ENCODE measurements at places on chromosomes 12 and 14.

- peak; percentile 96 for DNase-seq
Measured at GRCh38 chr12:59041241-59042121, 121.2 kb upstream of the LRIG3 start.

- DNase-seq, result no peak
Measured at GRCh38 chr12:130357241-130357640, 19.6 kb downstream of the PIWIL1 start.

DNA sequence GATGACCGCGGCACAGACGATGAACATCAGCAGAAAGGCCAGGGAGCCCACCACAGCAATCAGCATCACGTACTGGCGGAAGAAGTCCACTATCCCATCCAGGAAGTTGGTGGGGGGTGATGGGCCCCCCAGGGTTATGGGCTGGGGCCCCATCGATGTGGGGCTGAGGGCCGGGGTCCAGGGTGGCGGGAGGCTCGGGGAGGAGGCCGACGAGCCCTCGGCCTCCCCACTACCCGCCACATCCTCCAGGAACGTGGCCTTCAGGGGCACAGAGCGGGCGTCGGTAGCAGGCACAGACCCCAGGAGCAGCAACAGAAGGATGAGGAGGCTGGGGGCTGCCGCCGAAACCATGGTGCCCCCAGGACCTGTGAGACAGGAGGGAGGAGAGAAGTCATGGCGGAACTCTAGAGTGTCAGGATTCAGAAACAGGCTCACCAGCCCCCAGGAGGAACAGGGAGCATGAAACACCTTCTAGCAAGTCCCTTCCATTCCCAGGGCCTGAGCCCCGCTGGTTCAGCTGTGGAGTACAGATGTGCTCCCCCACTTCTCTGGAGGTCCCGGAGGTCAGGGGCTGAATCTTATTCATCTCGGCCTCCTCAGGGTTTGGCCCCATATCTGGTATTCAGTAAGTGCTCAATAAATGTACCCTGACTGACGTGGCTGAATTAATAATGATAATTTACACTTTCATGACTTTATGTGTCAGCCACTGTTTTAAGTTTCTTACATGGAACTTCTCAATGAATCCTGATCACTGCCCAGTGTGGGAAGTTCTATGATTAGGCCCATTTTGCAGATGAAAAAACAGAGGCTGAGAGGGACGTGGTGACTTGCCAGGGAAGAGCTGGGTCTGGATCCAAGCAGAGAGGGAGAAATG is 5.6 kb downstream of the TMEM119 start:
- no peak for DNase-seq

DNA sequence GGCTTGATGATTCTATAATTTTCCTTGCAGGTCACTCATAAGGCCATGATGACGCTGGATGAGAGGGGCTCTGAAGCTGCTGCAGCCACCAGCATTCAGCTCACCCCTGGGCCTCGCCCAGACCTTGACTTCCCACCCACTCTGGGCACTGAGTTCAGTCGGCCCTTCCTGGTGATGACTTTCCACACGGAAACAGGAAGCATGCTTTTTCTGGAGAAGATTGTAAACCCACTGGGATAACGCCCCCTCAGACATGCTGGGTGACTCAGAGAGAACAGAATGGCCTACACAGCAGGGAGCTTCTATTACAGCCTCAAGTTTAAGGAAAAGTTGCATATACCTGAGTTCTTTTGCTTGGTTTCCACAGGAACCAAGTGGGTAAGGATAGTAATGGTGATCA is 34.3 kb downstream of the SERPINA3 start:
- peak; percentile 48 for DNase-seq

DNA sequence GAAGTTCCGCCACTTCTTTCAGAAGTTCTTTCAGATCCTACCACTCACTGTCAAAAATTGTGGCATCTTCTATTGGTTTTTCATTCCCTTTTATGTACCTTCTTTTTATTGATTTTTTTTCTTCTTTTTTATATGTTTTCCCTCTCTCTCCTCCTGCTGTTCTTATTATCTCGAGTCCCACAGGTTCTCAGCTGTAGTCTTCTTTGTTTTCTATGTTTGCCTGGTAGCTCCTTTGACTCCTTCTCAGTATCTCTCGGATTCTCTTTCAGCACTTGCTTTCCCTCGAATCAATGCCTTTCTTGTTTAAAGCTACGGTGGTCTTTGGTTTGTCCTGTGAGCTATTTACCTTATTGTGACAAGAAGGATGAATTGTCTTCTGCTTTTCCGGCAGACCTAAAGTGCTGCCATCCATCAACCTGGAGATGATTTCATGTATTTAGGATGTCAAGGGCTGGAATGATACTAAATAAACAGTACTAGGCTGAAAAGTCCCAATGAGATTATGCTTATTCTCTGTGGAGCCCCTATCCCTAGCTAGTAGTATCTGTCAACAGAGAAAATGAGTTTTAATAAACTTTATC is 541.7 kb downstream of the NOVA1 start:
- DNase-seq, result no peak

DNA sequence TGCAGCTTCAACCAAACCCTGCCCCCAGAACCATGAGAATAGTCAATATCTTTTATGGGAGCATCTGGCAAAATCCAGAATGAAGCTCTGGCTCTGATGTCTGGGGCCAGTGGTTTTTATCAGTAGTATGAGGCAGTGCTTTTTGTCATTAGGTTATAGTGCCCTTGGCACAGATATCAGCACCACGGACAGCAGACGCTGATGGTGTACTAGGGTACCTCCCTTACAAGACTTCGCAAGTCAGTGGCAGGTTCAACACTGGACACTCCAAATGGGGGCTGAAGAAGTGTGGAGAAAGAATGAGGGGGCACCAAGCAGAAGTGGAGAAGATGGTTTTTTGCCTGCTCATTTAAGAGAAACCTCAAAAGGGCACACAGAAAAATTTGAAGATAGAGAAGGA is 68.2 kb upstream of the E2F7 start:
- peak; percentile 63 for DNase-seq

DNA sequence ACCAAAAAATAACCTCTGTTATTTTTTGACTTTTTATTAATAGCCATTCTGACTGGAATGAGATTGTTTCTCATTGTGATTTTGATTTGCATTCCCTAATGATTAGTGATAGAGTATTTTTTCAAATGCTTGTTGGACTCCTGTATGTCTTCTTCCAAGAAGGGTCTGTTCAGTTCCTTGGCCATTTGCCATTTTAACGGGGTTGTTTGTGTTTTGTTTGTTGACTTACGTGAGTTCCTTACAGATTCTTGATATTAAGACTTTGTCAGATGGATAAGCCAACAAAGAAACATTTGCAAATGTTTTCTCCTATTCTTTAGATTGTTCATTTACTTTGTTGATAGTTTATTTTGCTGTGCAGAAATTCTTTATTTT is 651.6 kb upstream of the LRFN5 start:
- DNase-seq, result no peak

DNA sequence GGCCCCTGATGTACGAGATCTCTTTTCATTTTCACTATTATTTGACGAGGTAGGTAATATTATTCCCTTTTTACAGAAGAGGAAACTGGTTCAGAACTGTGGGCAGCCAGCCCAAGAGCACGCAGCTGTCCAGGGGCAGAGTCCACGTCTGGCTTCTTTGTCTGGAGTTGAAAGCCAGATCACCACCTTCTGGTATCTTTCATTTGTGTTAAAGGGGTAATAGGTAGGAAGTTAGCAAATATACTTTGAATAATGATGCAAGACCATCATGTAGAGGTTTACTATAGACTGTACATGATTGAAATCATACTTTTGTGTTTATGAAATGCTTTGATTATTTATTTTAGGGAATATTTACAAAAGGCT is 144.1 kb upstream of the AMIGO2 start:
- no peak for DNase-seq

GRCh38 chr12:111557271-111558106 is 41.6 kb downstream of the ATXN2 start:
- DNase-seq, result peak; percentile 41

- DNase-seq, result no peak
Measured at GRCh38 chr12:46043972-46044520, 53.7 kb upstream of the SCAF11 start.

- DNase-seq, result no peak
Measured at GRCh38 chr14:90569606-90570387, 173.0 kb downstream of the CALM1 start.

DNA sequence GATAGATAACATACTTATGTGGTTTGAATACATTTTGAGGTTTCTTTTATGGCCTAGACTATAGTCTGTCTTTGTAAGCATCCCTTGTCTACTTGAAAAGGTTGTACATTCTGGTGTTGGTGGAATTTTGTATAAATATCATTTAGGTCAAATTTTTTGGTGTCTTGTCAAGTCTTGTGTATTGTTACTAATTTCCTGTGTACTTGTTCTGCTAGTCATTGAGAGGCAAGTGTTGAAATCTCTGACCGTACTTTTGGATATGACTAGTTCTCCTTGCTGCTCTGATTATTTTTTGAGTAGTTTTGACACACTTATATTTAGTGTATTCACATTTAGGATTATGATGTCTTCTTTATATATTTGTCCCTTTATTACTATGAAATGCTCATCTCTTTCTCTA is 219.6 kb downstream of the CCDC91 start:
- no peak for DNase-seq

DNA sequence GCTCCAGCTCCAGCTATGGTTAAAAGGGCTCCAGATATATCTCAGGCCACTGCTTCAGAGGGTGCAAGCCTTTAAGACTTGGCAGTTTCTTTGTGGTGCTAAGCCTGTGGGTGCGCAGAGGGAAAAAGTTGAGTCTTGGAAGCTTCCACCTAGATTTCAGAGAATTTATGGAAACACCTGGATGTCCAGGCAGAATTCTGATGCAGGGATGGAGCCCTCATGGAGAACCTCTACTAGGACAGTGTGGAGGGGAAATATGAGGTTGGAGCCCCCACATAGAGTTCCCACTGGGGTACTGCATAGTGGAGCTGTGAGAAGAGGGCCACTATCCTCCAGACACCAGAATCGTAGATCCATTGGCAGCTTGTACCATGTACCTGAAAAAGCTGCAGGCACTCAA is 69.9 kb downstream of the SDR9C7 start:
- no peak for DNase-seq

GRCh38 chr14:106268013-106268727 is 741.8 kb downstream of the TMEM121 start:
- no peak for DNase-seq

DNA sequence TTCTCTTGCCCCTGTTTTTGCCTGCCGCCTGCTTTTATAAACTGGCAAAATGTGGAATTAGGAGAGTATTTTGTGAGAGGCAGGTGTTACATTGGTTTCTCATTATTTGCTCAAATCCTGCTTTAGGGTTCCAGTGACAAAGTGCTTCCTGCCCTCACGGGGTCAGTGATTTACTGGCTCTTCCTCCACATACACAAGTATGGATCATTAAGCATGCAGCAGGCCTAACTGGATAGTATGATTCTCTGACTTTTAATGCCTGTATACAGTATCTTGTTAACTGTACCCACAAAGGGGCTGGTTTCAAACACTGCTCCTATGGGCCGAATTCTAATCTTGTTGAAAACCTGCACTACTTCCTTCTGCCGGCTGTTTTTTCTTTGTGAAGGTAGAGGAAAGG is 63.2 kb downstream of the PTCSC3 start:
- DNase-seq, result no peak

DNA sequence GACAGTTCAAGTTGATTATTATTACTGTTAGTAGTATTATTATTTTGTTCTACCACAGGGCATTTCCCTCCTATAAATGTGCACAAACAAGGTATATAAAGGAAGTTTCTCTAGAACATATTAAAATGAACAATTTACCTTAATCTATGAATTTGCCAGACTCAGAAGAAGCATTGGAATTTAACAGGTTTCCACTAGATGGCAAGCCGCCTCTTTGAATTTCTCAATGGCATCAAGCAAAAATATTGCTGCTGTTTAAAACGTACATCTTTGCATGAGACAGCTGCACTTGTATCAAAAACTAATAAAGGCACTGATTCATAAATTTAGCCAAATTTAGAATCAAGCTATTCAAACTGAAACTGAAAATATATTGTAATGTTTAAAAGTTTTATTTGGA is 34.6 kb upstream of the MIS18BP1 start:
- DNase-seq, result no peak

- DNase-seq, result peak; percentile 60
Measured at GRCh38 chr12:13390381-13390861, 193.9 kb downstream of the EMP1 start.

GRCh38 chr12:18283831-18284230 is 22.5 kb downstream of the PIK3C2G start:
- DNase-seq, result no peak

GRCh38 chr12:122981036-122981471 is 573 bp downstream of the ARL6IP4 start:
- DNase-seq, result no peak

DNA sequence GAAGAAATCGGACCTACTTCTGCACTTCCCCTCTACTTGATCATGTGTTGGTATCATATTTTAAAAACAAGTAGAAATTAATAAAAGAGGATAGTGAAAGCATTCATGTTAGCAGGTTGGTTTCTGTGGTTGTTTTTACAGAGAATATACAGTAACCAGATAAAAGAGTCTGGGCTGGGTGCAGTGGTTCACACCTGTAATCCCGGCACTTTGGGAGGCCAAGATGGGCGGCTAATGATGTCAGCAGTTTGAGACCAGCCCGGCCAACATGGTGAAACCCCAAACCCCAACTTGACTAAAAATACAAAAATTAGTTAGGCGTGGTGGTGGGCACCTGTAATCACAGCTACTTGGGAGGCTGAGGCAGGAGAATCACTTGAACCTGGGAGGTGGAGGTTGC is 55.9 kb downstream of the LRP6 start:
- no peak for DNase-seq

Measured in adipocyte (in vitro differentiated cells).